Gastroesophageal sphincter (tissue), 4 donors: ENCODE measurements at places on chromosomes 3 and 15.

DNA sequence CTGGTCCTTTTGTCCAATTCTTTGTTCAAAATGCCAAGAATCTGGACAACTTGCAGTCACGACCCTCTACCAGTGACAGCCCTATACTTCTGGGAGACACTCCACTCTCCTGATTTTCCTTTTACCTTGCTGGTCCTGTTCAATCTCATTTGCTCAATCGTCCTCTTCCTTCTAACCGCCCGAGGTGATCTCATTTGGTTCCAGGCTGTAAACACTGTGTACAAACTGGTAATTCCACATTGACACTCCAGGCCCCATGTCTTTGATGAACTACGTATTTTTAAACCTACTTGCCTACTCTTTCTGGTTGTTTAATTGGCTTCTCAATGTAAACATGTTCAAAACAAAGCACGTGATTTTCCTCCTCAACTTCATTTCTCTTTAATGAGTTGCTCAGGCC, 23.7 kb upstream of the C3orf49 start:
- no peak for ATAC-seq

GRCh38 chr3:69189487-69189886, 67.1 kb upstream of the LMOD3 start:
- ATAC-seq = no peak

GRCh38 chr3:95752199-95752598, 1062.2 kb upstream of the EPHA6 start:
- ATAC-seq = no peak

GRCh38 chr15:60752973-60753720, 274.2 kb upstream of the ICE2 start:
- ATAC-seq = no peak

- no peak for ATAC-seq
These were observed 189.9 kb upstream of the THRB start for GRCh38 chr3:24684506-24685023.

- ATAC-seq = no peak
These were observed 108.8 kb upstream of the CCDC54 start for GRCh38 chr3:107268469-107268868.

GRCh38 chr3:127670761-127671522, 1.8 kb upstream of the ABTB1 start:
- no peak for ATAC-seq

DNA sequence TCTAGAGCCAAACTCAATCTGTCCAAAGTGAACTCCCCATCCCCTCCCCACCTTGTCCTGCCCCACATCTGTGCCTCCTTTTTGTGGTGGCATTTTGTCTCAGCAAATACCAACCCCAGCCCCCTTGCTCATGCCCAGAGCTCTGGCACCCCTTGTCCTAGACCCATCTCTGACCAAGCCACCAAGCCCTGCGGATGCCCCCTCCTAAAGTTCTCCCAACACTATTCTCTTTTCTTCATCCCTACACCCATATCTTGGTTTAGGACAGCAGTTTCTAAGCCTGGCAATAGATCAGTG, 17.7 kb downstream of the ACAA1 start:
- no peak for ATAC-seq

GRCh38 chr3:128297401-128298138, 144.3 kb downstream of the EEFSEC start:
- ATAC-seq = no peak

- no peak for ATAC-seq
These were observed 226.9 kb downstream of the CACNA2D3 start for GRCh38 chr3:54349231-54349652.

DNA sequence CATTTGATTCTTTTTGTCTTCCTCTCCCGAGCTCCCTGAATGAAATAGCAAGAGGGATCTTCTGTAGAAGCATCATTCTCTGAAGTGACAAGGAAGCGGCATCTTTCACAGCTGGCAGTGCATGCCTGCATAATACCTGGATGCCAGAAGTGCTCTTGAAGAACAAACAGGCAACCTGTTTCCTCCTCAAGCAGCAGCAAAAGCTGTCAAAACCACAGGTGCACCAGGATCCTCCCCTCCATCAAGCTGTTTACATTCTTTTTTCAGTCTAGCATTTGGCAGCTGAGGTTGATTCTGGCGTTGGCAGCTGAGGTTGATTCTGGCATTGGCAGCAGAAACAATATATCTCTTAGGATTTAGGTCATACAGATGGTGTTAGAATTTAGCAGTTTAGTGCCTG, 979.0 kb downstream of the TUSC7 start:
- no peak for ATAC-seq

GRCh38 chr3:69871868-69872267, 127.7 kb upstream of the SAMMSON start:
- no peak for ATAC-seq

GRCh38 chr3:134079111-134079547, 49.4 kb upstream of the SLCO2A1 start:
- peak; percentile 50 for ATAC-seq

GRCh38 chr15:55766676-55767075, 23.7 kb upstream of the PRTG start:
- no peak for ATAC-seq

DNA sequence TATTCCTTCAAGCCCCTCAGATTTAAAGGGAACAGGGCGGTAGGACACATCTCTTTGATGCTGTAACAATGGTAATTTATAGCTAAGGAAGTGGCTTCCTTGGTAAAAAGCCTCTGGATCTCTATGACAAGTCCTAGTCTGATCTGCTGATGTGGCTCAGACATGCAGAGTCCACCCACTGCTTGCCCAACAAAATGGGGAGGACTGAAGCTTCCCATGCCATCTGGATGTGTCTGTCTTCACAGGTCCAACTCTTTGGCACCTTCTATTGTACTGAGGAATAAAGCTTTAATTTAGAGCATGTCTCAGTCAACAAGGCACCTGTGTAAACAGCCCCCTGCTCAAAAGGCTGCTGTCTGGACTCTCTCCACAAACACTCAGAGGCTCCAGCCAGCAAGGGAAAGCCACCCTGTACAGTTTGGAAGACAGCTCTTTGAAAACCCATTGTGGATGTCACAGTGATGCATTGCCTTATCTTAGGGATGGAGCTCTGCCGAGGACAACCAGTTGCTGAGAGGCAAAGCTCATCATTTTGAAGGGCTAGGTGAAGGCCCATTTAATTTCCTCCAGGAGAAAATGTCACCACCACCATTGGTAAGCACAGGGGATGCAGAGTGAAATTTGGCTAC, 348.6 kb upstream of the GRM7 start:
- ATAC-seq = no peak

- ATAC-seq = no peak
These were observed 276.6 kb upstream of the THBS1 start for GRCh38 chr15:39304201-39304841.

DNA sequence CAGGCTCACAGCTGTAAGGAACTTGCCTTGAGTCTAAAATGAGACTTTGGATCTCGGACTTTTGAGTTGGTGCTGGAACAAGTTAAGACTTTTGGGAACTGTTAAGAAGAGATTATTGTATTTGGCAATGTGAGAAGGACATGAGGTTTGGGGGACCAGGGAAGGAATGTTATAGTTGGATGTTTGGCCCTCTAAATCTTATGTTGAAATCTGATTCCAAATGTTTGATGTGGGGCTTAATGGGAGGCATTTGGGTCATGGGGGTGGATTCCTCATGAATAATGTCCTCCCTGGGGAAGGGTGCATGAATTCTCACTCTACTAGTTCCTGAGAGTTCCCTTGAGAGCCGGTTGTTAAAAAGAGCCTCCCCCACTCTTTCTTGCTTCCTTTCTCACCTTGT, 18.5 kb upstream of the CHCHD6 start:
- no peak for ATAC-seq

DNA sequence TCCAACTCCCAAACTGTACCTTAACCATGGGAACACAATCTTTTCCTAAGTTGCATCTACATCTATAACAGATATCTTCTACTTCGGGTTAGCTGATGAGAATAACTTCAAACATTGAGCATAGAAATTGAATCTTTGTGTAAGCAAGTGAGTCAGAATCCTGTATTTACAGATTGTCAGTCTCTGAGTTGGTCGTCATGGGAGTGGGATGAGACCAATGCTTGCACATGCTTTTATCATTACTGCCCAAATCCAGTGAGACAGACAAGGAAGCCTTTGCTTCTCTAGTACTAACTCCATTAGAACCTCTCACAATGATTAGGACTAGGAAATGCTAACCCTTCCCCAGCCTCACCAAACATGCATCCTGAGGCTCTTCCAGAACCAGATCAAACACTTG, 587.1 kb upstream of the ZNF717 start:
- no peak for ATAC-seq

DNA sequence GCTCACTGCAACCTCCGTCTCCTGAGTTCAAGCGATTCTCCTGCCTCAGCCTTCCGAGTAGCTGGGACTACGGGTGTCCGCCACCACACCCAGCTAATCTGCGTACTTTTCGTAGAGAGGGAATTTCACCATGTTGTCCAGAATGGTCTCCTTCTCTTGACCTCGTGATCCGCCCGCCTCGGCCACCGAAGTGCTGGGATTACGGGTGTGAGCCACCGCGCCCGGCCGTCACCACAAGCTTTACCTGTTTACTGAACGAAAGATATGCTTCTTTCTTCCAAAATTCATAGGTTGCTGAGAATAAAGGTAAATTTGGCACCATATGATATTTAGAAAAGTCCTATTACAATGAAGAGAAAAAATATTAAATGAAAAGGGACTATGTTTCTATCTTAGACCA, 333.5 kb upstream of the EPHA6 start:
- no peak for ATAC-seq

DNA sequence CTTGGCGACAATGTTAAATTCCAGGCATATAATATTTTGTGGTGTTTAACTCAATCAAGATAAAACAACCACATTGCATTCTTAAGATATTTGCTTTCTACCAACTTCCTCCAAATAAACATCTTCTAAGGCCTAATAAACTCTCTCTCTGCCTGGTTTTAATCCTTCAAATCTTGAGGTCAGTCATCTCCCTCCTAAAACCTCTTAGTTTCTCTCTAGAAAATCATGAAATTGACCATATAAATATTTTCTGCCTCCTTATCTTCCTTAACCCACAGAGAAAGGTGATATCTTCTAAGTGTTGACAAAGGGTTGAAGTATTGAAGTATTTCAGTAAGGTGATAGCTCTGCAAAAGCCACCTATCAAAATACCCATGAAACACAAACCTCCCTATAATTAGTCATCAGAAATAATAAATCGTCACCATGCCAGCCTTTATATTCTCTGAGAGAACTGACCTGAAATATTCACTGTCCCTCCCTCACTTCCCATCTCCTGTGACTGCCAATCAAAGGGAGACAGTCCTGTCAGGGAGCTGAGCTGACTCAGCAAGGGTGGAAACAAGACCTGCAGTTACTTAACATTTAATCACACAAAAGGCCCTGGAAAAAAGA, 1261.1 kb downstream of the ROBO1 start:
- no peak for ATAC-seq

DNA sequence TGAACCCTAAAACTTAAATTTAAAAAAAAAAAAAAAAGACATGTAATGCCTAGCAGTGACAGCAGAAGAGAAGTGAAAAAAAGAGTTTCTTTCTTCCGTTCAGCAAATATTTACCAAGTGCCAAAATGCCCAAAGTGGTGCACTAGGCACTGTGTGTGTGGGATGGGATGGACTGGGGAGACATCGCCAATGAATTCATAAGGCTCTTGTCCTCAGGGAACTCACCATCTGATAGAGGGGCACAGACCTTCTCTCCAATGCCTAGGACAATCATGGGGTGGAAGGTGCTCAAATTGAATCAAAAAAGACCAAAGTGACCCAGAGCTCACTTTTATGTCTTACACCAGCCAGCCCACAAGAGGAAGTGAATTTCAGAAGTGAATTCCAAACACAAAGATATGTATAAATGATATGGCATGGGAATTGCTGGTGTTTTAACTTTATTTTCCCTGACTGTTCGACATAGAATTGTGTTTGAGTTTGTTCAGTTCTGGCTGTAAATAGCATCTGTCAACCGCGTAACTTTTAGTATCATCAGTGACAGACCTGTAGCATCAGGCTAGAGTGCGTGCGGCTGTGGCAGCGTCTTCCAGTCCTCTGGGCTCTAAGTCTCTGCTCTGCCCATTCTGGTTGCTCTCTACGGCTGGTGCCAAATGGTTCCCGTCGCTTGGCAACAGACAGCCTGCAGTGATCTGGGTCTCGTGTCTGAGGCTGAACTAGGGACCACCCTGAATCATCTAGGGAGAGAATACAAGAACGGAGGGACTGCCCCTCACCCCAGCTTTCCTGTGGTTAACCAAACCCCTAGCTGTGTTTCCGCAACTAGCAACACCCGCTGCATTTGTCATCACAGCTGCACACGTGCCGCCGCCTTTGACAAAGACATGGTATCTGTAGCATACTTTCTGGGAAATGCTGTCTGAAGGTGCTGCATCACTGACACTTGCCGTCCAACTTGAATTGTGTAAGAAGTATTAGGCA, 154.0 kb upstream of the THBS1 start:
- ATAC-seq = peak; percentile 71

DNA sequence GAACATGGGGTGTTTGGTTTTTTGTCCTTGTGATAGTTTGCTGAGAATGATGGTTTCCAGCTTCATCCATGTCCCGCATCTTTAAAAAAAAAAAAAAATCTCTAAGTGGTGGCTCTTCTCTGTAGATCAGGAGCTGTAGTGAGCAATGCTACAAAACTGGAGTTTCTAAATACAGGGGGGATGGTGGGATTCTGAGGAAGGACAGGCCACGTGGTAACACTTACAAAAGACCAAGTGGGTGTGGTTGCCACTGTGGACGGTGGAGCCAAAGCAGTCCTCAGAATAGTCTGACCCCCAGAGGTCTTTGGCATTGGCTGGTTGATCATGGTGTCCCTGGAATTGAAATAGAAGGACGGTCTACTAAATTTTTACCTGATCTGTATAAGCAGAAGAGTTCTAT, 7.7 kb downstream of the CCRL2 start:
- ATAC-seq = no peak

DNA sequence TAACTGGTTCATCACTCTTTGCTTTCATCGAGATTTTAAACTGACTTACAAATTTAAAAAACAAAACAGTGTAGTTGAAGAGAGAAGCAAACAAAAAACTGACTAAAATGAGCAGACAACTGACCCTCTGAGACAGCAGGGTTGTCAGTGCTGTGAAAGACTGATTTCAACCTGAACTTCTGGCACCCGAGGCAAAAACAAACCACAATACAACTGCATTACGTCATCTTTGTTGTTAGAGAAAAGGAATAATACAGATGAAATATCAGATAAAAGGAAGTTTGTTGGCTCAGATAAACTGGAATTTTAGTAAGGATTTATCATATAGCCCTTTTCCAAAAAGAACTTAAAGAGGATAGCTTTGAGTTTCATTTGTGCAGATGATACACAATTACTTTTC, 51.1 kb downstream of the PARP15 start:
- ATAC-seq = no peak
